ENCODE measurements at places on chromosomes 1 and 21. TPM values are rescaled to one million over a fixed set of nuclear protein-coding genes. Genes with fewer than 3 reads are reported as not detected.

DNA sequence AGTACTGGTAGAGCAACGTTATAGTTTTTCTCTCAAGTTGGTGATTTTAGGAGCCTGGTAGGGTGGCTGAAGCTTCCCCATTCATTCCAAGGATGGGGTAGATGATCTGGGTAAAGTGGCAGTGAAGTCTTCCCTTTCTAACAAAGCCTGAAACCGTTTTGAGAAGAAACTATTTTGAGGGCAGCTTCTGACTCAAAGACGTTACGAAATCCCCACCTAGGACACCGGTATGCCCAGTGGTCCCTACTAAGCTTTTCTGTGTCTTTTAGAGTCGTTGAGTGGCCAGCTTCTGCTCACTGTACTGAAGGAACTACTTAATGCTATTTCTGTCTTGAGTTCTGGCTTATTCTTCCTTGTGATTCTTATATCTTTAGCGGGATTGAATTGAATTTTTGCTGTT lies 1.4 kb downstream of the WDTC1 start:
- peaks cover 12% of the 10 kb centered on the region for H3K4me1 ChIP-seq
- H3K4me3 ChIP-seq, result peak overlapping the region; percentile 46
- no peaks in the 10 kb centered on the region for H3K27me3 ChIP-seq
- no peaks in the 10 kb centered on the region for H3K36me3 ChIP-seq
- DNase-seq, result no peak
- no peak overlapping the region for H3K27ac ChIP-seq

GRCh38 chr1:36609241-36610027 lies 126.7 kb upstream of the CSF3R start:
- H3K4me1 ChIP-seq, result no peaks in the 10 kb centered on the region
- no peaks in the 10 kb centered on the region for H3K36me3 ChIP-seq
- no peak overlapping the region for H3K27ac ChIP-seq
- no peak overlapping the region for H3K4me3 ChIP-seq

DNA sequence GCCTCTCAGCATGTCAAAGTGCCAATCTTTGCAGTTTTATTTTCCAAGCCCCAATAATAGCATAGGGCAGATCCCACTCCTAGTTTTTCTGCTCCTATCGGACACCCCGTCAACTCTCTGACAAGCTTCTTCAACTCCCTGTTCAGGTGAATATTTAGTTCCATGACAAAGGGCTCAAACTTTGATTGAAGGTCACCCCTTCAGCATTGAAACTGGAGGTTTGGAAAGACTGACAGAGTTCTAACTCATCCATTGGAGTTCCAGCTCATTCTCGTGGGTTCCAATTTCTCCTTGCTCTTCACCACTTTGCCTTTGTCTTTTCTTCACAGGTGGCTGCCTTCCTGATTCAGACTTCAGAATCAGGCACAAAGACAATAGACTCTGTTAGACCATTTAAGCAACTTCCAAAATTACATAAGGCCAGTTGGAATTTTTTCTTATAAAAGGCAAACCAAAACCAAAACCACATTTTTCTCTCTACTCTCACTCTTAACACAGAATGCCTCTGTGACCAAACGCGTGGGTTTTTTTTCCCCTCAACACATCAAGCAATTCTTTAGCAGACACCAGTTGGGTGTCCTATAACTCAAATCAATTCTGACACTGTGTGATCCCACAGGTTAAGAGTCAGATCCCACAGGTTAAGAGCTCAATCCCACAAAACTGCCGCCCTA lies 169.3 kb upstream of the USP25 start:
- H3K36me3 ChIP-seq, result no peaks in the 10 kb centered on the region
- no peaks in the 10 kb centered on the region for H3K4me1 ChIP-seq
- H3K27ac ChIP-seq, result no peak overlapping the region
- DNase-seq, result no peak
- no peak overlapping the region for H3K4me3 ChIP-seq
- no peaks in the 10 kb centered on the region for H3K27me3 ChIP-seq

PEX19 gene
- total RNA-seq, result 61.0 TPM

GRCh38 chr1:1020415-1021009 lies 592 bp downstream of the AGRN start:
- H3K4me3 ChIP-seq, result peak overlapping the region; percentile 92
- no peak for DNase-seq
- H3K4me1 ChIP-seq, result peaks cover 43% of the 10 kb centered on the region
- 0 out of 2 replicates have a peak overlapping the region, but pooled peaks have one; percentile 10 for H3K27ac ChIP-seq

SMPDL3B gene
- not detected for total RNA-seq

KCNN3 gene
- not detected for total RNA-seq

- H3K4me1 ChIP-seq, result peaks cover 34% of the 10 kb centered on the region
- H3K27ac ChIP-seq, result no peak overlapping the region
- no peaks in the 10 kb centered on the region for H3K36me3 ChIP-seq
- no peak overlapping the region for H3K4me3 ChIP-seq
These were observed 188.5 kb downstream of the TGFBR3 start for GRCh38 chr1:91697416-91697815.

GRCh38 chr1:42142894-42143675 lies 10.1 kb upstream of the GUCA2B start:
- H3K4me1 ChIP-seq, result no peaks in the 10 kb centered on the region
- no peak overlapping the region for H3K4me3 ChIP-seq
- DNase-seq, result no peak
- H3K27ac ChIP-seq, result no peak overlapping the region

FAM72C gene
- total RNA-seq, result 3.7 TPM

- no peak overlapping the region for H3K27ac ChIP-seq
- H3K4me3 ChIP-seq, result no peak overlapping the region
- no peaks in the 10 kb centered on the region for H3K4me1 ChIP-seq
These were observed 53.9 kb downstream of the MEGF6 start for GRCh38 chr1:3557366-3557765.

GRCh38 chr1:54352755-54353154 lies 53.4 kb downstream of the SSBP3 start:
- peaks cover 32% of the 10 kb centered on the region for H3K36me3 ChIP-seq
- no peaks in the 10 kb centered on the region for H3K27me3 ChIP-seq
- peaks cover 49% of the 10 kb centered on the region for H3K4me1 ChIP-seq
- peak overlapping the region; percentile 58 for H3K27ac ChIP-seq

DNA sequence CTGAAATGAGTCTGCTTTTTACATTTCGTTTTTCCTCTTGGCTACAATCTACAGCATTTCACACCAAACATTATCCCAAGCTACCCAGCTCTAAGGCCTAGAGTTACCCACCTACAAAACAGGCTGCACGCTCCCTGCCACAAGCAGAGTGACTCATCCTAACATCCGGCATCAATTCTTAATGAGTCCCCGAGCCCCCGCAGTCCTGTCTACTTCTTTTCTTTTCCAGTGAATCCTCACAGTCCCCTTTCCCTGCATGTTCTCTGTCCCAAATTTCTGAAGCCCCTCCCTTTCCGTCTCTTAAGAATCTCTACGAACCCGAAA lies 650 bp downstream of the PCNX2 start:
- H3K36me3 ChIP-seq, result no peaks in the 10 kb centered on the region
- peak overlapping the region; percentile 64 for H3K4me3 ChIP-seq
- peak overlapping the region; percentile 60 for H3K27ac ChIP-seq
- DNase-seq, result peak; percentile 64

DNA sequence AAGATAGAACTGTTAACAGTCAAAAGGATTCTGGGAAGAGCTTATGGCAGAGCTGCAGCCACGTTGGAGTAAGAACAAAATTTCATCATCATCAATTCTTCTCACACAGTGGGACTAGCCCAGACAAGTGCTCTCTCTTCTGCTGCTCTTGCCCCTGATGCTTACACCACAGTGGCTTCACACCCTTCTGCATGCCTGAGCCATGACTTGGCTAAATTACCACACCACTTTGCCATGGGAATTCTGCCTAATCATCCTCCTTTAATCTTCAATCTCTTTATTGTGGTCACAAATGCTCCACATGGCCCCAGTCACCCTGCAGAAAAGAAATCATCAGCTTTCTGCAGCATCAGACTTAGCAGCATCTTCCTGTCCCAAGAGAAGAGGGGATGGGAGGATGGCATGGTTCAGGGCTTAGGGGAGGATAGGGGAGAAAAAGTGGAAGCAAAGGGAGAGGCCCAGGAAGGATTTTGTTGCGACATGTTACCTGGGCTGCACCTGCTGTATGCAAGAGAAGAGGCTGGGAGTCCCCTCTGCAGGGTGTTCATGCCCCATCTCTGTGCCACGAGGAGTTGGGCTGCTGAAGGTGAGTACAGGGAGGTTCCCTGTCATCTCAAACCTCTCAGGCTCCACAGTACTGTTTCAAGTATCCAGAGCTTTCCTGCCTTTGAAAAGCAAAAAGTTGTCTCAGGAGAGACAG lies 9.0 kb upstream of the RPTN start:
- no peaks in the 10 kb centered on the region for H3K27me3 ChIP-seq
- no peaks in the 10 kb centered on the region for H3K36me3 ChIP-seq
- H3K27ac ChIP-seq, result no peak overlapping the region
- peak; percentile 14 for DNase-seq

GRCh38 chr21:15182731-15183130 lies 117.9 kb upstream of the NRIP1 start:
- no peak overlapping the region for H3K4me3 ChIP-seq
- no peaks in the 10 kb centered on the region for H3K4me1 ChIP-seq
- DNase-seq, result no peak
- no peaks in the 10 kb centered on the region for H3K27me3 ChIP-seq
- no peak overlapping the region for H3K27ac ChIP-seq
- no peaks in the 10 kb centered on the region for H3K36me3 ChIP-seq

CELA3B gene
- total RNA-seq, result not detected

CDC7 gene
- 15.4 TPM for total RNA-seq

KRTAP10-5 gene
- total RNA-seq, result not detected

DNA sequence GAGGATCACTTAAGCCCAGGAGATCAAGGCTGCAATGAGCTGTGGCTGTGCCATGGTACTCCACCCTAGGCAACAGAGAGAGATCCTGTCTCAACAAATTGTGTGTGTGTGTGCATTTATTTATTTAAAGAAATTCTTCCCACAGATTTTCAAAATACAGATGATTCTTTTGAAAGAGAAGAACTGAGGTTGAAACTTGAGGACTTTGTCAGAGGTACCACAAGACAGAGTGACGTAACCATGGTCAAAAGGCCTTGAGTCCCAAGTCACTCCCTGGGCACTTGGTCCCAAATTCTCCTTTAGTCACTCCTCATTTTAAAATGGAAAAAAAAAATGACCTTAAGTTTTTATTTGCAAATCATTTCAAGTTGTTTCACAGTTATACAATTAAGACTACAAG lies 57.4 kb downstream of the TIAM1 start:
- no peak overlapping the region for H3K27ac ChIP-seq
- H3K4me3 ChIP-seq, result no peak overlapping the region
- DNase-seq, result no peak

DNA sequence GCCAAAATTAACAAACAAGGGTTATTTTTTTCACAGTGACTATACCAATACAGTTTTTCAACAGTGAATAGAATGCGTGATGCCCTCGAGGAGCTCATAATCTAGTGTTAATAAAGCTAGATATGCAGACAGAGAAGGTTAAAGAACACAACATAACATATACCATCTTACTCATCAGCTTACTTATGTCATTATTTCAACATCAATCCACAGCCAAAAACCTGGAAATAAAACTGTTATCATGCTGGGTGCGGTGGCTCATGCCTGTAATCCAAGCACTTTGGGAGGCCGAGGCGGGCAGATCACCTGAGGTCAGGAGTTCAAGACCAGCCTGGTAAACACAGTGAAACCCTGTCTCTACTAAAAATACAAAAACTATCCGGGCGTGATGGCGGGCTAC lies 6.1 kb downstream of the STX6 start:
- H3K4me1 ChIP-seq, result peaks cover 15% of the 10 kb centered on the region
- no peaks in the 10 kb centered on the region for H3K27me3 ChIP-seq
- H3K27ac ChIP-seq, result no peak overlapping the region
- H3K36me3 ChIP-seq, result peaks cover 8% of the 10 kb centered on the region

- no peaks in the 10 kb centered on the region for H3K4me1 ChIP-seq
- H3K27ac ChIP-seq, result no peak overlapping the region
- H3K4me3 ChIP-seq, result no peak overlapping the region
- peaks cover 8% of the 10 kb centered on the region for H3K27me3 ChIP-seq
- DNase-seq, result no peak
These were observed 30.7 kb upstream of the RRP15 start for GRCh38 chr1:218254296-218254946.

NTRK1 gene
- not detected for total RNA-seq

TUFT1 gene
- total RNA-seq, result 36.9 TPM

- DNase-seq, result no peak
- no peak overlapping the region for H3K4me3 ChIP-seq
These were observed 1078.3 kb downstream of the TTLL7 start for GRCh38 chr1:82920418-82921248.

CYP4Z1 gene
- not detected for total RNA-seq
